ENCODE measurements at places on chromosomes 13 and 19.

- no peak for DNase-seq
Measured at GRCh38 chr19:39986643-39987042, 10.2 kb upstream of the ZNF546 start.

- DNase-seq, result no peak
Measured at GRCh38 chr13:41501281-41501680, 43.9 kb downstream of the RGCC start.

DNA sequence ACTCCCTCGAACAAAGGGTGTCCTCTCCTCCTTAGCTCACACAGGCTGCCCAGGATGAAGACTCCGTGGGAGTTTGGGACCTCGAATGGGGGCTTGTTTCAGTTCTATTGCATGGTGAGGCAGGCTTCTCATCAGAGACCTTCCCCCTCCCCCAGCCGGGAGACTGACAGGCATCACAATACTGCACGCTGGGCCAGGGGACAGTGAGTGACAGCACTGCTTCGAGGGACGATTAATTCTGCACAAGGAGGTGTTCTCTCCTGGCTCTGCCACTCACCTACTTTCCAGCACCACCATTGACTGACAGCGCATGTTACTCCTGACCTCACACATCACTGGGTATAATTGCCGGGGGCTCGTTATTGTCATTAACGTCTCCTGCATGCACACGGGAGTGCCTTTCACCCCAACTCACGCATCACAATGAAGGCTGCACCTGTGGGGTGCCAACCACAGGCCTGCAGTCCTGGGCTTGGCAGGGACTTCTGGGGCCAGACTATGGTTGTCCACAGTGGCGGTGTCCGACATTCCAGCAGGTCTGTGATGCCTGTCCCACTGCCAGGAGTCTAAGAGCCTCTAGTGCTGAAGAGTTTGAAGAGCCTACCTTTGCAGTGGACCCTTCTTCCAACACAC, 412.2 kb upstream of the TSHZ3 start:
- DNase-seq, result no peak

DNA sequence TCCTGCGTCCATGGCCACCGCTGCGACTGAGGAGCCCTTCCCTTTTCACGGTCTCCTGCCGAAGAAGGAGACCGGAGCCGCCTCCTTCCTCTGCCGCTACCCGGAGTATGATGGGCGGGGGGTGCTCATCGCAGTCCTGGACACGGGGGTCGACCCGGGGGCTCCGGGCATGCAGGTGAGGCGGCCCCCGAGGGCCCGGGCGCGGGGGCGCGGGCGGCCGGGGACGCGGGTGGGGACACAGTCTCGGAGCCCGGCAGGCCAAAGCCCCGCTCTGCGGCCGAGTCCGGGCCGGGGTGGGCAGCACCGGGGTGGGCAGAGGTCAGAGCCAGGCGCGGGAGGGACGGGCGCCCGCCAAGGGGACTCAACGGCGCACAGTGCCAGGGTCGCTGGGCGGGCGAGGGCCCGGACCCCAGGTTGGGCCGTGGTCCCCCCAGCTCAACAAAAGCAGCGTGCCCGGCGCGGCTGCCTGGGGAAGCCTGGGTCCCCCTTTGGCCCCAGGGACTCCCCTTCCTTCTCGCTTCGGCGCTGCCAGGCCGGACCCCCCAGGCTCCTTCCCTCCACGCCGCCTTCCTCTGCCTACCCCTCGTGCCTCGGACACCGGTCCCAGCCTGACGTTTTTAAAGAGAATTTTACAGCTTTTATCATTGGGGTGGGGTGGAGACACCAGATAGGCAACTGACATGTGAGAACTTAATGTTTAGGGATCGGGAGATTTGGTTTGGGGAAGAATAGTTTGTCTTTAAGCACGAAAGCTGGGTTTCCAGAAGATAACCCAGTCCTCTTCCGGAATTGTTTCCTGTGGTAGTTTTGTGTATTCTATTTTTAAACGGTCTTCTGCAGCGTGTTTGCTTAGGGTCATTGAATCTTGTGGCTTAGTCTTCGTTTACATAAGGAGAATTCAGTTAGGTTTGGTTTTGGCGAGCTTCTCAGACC, 509 bp downstream of the TPP2 start:
- peak; percentile 41 for DNase-seq

GRCh38 chr13:111508164-111508870, 187.9 kb downstream of the TEX29 start:
- DNase-seq, result no peak

DNA sequence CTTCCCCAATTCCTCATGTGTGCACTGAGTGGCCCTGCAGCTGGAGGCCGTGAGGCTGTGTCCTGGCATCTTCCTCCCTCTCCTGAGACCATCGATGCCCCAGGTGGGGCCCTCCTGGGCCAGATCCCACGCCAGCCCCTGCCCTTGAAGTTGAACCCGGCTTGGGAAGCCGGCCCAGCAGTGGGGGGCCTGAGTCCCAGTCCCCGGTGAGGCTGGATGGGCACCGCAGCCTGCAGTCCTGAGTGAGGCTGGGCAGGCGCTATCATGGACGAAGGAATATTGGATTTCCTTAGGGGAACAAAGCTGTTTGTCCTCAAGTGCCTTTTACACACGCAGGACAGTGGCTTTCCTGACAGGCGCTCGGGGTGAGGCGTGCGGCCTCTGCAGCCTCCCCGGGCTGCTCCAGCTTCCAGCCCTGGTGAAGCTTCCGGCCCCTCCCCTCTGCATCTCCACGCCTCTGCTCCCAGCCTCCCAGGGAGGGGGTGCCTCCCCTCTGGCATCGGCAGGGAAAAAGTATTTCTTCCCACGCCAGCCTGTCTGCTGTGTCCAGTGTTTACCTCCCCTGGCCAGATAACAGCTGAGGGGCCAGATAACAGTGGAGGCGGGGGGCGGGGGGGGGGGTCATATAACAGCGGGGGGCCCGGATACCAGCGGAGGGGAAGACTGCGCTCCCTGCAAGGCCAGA, 159.5 kb downstream of the KDM4B start:
- peak; percentile 86 for DNase-seq

DNA sequence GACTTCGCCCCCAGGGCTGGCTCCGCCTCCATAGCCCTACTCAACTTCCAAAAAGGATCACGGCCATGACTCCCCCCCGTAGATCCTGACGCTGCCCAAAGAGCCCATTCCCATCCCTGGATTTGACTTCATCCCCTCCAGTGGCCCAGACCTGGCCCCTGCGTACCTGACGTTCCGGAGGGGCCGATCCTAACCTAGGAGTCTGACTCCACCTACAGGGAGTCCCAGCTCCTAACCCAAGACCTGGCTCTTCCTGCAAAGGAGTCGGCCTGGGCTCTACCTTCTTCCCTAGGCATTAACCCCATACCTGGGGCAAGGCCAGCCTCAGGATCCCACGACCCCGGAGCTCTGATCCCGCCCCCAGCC, 10.8 kb downstream of the STAP2 start:
- no peak for DNase-seq

- no peak for DNase-seq
Measured at GRCh38 chr19:2723747-2724146, 2.6 kb upstream of the DIRAS1 start.

GRCh38 chr19:15337202-15337601, 4.9 kb upstream of the BRD4 start:
- no peak for DNase-seq

DNA sequence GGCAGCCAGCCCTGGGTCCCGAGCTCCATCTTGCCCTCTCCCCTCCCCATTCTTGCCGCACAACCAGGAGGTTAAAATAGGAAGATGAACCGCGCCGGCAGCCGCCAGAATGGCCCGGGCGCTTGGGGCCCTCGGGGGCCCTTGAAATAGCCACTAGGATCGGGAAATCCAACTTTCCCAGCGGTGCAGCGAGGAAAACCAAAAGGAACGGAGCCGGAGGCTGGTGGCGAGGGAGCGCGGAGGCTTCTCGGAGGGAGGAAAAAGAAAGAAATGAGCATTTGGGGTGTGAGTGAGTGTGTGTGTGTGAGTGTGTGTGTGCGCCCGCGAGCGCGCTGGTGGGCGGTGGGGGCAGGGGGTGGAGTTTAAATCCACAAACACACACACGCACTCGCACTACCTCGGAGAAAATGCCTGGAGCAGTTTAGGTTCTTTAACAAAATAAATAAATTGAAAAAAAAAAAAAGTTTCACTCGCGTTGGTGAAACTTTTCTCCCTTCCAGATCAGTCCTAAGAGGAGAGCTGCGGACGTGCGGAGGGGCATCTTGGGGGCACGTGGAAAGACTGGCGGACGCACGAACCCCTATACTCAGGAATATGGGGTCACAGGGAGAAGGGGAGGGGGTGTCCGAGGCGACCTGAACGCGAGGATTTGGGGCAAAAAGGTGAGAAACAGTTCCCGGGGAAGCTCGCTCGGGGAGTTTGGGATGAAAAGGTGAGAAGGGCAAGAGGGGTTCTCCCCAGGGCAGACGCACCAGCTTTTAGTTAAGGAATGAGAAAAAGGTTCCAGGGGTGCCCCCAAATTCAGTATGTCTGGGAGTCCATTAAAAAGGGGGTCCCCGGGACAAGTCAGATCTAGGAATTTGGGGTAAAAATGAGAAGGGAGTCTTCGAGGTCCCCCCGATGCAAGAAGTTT, 1.3 kb downstream of the RFX2 start:
- peak; percentile 50 for DNase-seq

- DNase-seq, result no peak
Measured at GRCh38 chr19:29550896-29551295, 25.1 kb downstream of the VSTM2B start.

GRCh38 chr13:97339988-97340749, 93.8 kb upstream of the RAP2A start:
- DNase-seq, result no peak

Data from adrenal gland (tissue), 19 donors.